ENCODE measurements at places on chromosomes 13 and 19.

GRCh38 chr19:12162513-12162881, 399 bp upstream of the ZNF136 start:
- DNase-seq = no peak

- no peak for DNase-seq
Measured at GRCh38 chr19:55175117-55175867, 4.8 kb downstream of the SYT5 start.

- no peak for DNase-seq
Measured at GRCh38 chr13:107466326-107467099, 748.8 kb downstream of the LIG4 start.

DNA sequence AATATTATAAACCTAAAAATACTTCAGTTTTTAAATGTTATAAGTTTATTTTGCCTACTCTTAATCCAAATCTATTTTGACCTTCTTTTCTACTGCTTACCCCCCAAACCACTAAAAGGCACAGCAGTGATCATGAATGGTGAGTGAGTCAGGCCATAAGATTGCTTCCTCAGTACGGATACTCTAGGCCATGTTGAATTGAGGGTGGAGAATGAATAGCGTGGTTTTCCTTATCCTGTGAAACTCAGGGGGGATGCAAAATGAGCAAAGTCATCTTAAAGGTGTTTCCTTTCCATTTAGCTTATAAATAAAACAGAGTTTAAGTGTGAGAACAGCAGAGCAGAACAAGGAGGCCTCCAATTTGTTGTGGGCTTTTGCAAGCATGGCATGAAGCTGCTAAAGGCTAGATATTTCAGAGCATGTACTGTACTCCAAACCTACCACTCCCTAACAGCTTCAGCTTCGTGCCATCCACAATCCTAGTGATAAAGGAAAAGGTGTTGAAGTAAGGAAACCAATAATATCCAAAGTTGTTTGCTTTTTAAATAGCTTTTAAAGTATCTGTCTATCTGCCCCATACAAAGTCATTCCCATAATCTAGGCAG, 25.0 kb downstream of the SERPINE3 start:
- no peak for DNase-seq

DNA sequence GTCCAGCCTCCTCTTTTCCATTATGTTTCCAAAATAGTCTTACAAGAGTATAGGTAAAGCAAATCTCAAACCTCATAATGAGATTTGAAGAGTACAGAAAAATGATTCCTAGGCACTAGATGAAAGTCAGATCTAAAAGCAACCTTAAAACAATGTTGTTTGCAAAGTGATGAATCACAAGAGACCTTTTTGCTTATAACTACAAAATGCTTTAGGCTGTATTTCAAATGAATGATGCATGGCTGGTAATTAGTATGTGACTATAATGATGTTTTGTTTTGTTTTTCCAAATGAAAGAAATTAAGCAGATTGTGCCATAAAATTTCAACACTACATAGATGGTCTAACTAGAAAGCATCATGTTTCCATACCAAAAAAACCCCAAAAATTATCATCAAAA, 272.7 kb downstream of the DIAPH3 start:
- no peak for DNase-seq

- no peak for DNase-seq
Measured at GRCh38 chr19:52941941-52942385, 18.7 kb upstream of the ZNF888 start.

- no peak for DNase-seq
Measured at GRCh38 chr19:925087-925525, 729 bp upstream of the ARID3A start.
